Naive thymus-derived CD4-positive, alpha-beta T cell (primary cell): ENCODE measurements at places on chromosomes 6 and 20. TPM values are rescaled to one million over a fixed set of nuclear protein-coding genes. Genes with fewer than 3 reads are reported as not detected.

DNA sequence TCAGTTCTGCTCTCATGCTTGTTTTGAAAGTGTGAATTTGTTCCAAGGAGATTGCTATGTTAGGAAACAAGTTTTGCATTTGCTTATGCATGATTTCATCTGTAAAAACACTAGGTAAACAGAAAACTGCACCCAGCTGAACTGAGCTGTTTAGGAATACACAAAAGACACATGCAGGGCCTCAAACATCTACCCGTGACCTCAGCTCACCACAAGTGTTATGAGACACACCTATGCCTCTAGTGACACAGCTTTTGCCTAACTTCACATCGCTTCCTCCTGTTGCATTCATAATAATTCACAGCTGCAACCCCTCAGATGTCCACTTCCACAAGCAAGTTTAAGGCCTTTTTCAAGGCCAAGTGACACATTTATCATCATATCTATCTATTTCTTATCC is 98.0 kb upstream of the SLC24A3 start:
- DNase-seq = no peak

DNA sequence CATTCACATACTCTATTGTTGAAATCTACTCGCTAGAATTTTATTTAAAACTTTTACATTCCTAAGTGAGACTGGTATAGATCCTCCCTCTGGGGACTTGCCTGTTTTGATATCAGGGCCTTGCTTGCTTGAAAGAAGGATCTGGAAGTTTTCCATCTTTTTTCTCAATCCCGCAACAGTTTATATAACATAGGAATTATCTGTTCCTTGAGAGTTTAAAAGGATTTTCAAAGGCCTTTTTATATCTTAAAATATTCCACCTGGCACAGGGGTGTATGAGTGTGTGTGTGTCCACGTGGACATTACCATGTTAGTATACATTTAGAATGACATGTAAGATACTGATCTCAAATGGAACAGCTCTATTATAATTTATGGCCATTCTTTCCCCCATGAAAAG is 96.3 kb downstream of the TRERF1 start:
- no peak for DNase-seq

DNA sequence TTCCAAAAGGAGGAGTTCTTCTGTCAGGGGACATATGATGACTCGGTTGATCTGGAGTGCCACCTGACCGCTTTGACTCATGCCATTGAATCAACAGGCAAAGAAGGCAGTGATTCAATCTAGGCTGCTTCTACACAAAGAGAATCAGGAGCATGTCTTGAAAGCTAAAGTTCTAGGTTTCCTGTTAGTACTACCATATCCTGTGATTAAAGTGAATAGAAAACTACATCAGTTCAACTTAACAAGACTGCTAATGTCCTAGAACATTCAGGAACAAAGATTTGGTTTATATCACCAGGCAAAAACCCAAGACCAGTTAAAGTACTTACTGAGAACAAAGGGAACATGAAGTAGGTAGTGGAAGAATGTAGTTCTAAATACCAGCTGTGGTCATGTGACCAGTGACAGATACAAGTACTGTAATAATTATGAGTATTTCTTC is 216.8 kb upstream of the SGK1 start:
- no peak for DNase-seq

DNA sequence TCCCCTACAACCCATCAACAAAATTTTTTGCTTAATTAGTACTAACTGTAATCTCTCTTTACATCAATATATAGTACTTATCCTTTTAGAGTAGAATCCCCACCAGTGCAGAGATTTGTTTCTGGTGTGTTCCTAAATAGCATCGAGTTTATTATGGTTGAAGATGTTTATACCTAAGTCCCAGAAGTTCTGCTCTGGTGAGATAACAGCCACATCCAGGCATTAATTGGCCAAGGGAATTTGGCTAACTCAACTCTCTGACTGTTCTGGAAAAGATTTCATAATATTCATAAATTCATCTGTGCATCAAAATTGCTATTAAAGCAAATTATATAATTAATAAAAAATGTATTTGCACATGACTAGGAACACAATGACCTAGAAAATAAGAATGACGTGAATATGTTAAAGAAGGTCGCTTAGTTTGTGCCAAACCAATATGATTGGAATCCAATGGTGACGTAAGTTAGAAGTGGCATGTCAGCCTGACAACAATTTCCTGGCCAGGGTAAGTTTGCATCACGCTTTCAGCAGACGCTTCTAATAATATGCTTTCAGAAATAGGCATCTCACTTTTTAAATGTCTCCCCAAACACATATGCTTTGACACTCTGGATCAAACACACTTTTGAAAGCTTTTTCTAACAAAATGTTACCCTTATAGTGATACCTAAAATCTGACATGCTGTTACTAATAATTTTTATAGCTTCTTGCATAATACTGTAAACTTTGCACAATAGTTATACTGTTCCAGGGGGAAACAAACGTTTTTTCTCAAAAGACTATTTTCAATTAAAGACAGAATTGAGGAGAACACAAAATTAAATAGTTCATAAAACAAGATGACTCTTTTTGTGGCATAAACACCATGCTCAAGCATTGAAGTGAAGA is 236.7 kb downstream of the TENT5A start:
- no peak for DNase-seq

GRCh38 chr20:8967641-8968245 is 101.1 kb upstream of the PLCB4 start:
- no peak for DNase-seq

DNA sequence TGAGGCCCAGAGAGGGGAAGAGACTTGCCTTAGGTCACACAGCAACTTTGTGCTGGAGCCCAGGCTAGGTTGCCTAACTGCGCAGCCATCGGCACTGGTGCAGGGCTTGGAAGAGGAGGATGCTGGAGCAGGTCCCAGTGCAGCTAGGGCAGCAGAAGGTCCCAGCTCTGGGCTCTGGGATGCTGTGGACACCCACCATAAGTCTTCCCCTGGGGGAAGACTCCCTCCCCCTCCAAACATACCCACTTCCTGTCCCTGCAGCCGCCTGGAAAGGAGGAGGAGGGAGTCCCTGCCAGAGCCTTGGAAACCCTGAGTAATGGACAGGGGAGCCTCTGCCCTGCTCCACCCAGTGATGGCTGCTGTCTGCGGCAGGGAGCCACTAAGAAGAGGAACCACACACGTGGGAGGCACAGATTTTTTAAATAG is 93.6 kb downstream of the NCR2 start:
- no peak for DNase-seq

Gene HUS1B
- total RNA-seq = 2.4 TPM
